ENCODE measurements at places on chromosomes 4 and X.

GRCh38 chr4:23368081-23368697 is 521.7 kb downstream of the PPARGC1A start:
- no peaks in the 10 kb centered on the region for H3K27me3 ChIP-seq
- H3K27ac ChIP-seq, result peak overlapping the region; percentile 75
- no peaks in the 10 kb centered on the region for H3K36me3 ChIP-seq
- peaks cover 26% of the 10 kb centered on the region for H3K4me1 ChIP-seq
- no peak overlapping the region for H3K4me3 ChIP-seq

GRCh38 chr4:48693856-48694574 is 86.1 kb downstream of the FRYL start:
- no peak for DNase-seq
- H3K4me1 ChIP-seq, result peaks cover 30% of the 10 kb centered on the region
- no peaks in the 10 kb centered on the region for H3K36me3 ChIP-seq

- no peaks in the 10 kb centered on the region for H3K36me3 ChIP-seq
- DNase-seq, result no peak
- H3K27ac ChIP-seq, result peak overlapping the region; percentile 21
Measured at GRCh38 chr4:99614491-99614890, 39.9 kb downstream of the MTTP start.

GRCh38 chrX:3312109-3312508 is 34.3 kb downstream of the MXRA5 start:
- no peak overlapping the region for H3K27ac ChIP-seq
- no peak overlapping the region for H3K4me3 ChIP-seq
- no peak for DNase-seq
- H3K27me3 ChIP-seq, result no peaks in the 10 kb centered on the region
- no peaks in the 10 kb centered on the region for H3K36me3 ChIP-seq

DNA sequence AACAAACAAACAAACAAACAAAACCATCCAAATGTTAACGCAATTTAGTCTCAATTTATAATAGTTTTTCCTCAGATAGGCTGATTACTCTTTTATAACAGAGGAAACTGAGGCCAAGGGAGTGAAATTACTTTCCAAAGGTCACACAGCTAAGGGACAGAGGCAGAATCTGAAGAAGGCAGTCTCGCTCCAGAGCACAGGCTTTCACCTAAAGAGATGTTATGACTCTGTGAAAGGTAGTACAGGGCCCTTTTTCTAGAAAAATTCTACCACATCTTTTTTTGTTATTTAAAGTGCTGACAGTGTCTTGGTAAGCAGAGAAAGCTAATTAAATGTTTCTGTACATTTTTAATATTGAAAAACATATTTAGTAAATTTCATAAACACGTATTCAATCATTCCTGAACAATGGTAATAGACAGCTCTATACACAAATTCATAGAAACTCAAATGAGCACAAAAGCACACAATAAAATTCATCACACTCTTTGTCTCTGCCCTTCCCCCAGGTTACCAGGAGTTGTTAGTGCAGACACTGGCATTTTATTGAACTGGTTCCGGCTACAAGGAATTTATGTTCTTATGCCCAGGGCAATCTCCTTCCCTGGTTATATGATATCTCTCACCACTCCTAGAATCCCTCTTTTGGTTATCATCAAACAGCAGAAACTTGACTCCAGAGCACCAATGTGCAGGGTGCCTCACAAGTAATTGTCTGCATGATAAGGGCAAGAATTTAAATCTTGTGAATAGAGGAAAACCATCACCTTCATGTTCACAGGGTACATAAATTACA is 7.7 kb upstream of the APBB2 start:
- no peak overlapping the region for H3K4me3 ChIP-seq
- no peaks in the 10 kb centered on the region for H3K36me3 ChIP-seq
- H3K27ac ChIP-seq, result no peak overlapping the region
- DNase-seq, result no peak
- H3K27me3 ChIP-seq, result no peaks in the 10 kb centered on the region

GRCh38 chr4:52588097-52588496 is 71.0 kb downstream of the USP46 start:
- H3K4me1 ChIP-seq, result peaks cover 9% of the 10 kb centered on the region
- no peaks in the 10 kb centered on the region for H3K27me3 ChIP-seq
- DNase-seq, result no peak
- H3K27ac ChIP-seq, result no peak overlapping the region

- peaks cover 62% of the 10 kb centered on the region for H3K4me1 ChIP-seq
- DNase-seq, result peak; percentile 62
- H3K36me3 ChIP-seq, result no peaks in the 10 kb centered on the region
- no peaks in the 10 kb centered on the region for H3K27me3 ChIP-seq
Measured at GRCh38 chr4:118994030-118994429, 105.4 kb downstream of the SYNPO2 start.

DNA sequence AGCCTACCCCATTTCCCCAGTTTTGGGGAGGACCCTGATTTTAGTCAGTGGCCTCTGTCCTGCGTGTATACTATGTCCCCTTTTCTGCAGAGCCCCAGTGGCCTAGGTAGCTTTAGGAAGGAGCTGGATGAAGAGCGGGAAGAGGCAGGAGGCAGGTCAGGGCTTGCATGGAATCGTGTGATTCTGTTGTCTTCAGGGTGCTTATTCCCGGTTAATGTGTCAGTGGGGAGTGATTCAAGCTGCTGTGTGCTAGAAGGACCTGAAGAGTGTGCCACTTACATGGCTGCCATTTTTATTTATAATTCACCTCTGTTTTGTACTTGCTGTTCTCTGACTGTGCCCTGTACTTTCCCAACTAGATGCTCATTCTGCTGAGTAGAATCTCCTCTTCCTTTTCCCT is 127.3 kb upstream of the AMOT start:
- DNase-seq, result no peak
- H3K27ac ChIP-seq, result no peak overlapping the region
- peaks cover 21% of the 10 kb centered on the region for H3K27me3 ChIP-seq
- no peaks in the 10 kb centered on the region for H3K4me1 ChIP-seq
- no peak overlapping the region for H3K4me3 ChIP-seq
- no peaks in the 10 kb centered on the region for H3K36me3 ChIP-seq

DNA sequence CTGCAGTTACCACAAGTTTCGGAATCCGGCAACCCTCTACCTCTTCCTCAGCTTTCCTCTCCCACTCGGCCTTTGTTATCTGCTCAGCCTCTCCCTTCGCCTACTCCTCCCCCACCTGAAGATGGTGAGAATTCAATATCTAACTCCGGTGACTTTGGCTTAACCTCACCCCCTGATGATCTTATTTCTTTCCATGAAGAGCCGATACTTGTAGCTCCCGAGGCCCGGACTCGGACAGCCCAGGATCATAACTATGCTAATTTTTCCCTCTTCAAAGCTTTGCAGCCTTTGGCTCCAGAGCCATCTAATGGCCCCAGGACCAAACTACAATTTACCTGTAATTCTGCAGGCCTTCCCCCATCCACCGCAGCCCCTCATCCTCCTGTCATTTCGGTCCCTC is 32.0 kb upstream of the MGST2 start:
- H3K27me3 ChIP-seq, result no peaks in the 10 kb centered on the region
- H3K36me3 ChIP-seq, result no peaks in the 10 kb centered on the region
- peak overlapping the region; percentile 25 for H3K4me3 ChIP-seq
- H3K27ac ChIP-seq, result no peak overlapping the region

GRCh38 chr4:185115827-185116232 is 27.2 kb upstream of the SLC25A4 start:
- peaks cover 45% of the 10 kb centered on the region for H3K4me1 ChIP-seq
- H3K27ac ChIP-seq, result peak overlapping the region; percentile 21
- H3K36me3 ChIP-seq, result no peaks in the 10 kb centered on the region
- no peak overlapping the region for H3K4me3 ChIP-seq
- H3K27me3 ChIP-seq, result no peaks in the 10 kb centered on the region
- peak; percentile 65 for DNase-seq

DNA sequence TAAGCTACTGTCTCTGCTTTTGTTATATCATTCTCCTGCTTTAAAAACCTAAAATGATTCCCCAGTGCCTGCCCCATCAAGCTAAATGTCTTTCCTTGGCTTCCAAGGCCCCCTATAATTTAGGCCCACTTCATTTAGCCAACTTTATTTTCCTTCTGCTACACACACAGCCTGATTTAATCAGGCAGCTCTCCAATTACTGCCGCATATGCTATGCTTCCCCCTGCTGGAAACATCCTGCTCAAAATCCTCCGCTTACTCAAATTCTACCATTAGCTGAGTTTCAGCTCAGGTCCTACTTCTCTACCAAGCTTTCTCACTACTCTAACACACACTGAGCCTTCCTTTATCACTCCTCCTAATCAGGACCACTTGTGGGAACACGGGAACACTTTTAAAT is 17.0 kb downstream of the LAMP2 start:
- no peak overlapping the region for H3K4me3 ChIP-seq
- H3K36me3 ChIP-seq, result peaks cover 26% of the 10 kb centered on the region
- DNase-seq, result no peak
- H3K27ac ChIP-seq, result peak overlapping the region; percentile 56

DNA sequence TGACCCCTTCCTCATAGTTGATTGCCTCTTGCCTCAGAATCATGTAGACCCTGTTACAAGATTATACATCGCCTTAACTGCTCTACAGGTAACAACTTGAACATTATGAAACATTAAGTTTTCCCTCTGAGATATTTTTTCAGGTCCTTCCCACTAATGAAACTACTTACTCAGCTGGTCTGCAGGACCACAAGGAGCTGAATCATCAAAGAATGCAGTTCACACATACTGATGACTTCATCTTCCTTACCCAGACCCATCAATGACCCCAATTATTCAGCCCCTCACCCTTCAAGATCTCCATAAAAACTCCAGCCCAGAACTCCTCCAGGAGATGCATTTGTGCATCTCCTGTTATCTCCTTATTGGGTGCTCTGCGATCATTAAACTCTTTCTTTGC is 720.9 kb downstream of the RAPGEF2 start:
- no peak overlapping the region for H3K27ac ChIP-seq
- H3K36me3 ChIP-seq, result no peaks in the 10 kb centered on the region
- DNase-seq, result no peak
- H3K4me3 ChIP-seq, result no peak overlapping the region
- no peaks in the 10 kb centered on the region for H3K4me1 ChIP-seq

- peaks cover 17% of the 10 kb centered on the region for H3K4me1 ChIP-seq
- no peaks in the 10 kb centered on the region for H3K36me3 ChIP-seq
- no peaks in the 10 kb centered on the region for H3K27me3 ChIP-seq
- H3K4me3 ChIP-seq, result no peak overlapping the region
- no peak overlapping the region for H3K27ac ChIP-seq
Measured at GRCh38 chr4:26400132-26400531, 79.3 kb downstream of the RBPJ start.

GRCh38 chrX:87338510-87338909 is 179.1 kb upstream of the KLHL4 start:
- no peak for DNase-seq
- H3K4me3 ChIP-seq, result no peak overlapping the region
- H3K36me3 ChIP-seq, result no peaks in the 10 kb centered on the region
- no peaks in the 10 kb centered on the region for H3K27me3 ChIP-seq
- H3K4me1 ChIP-seq, result no peaks in the 10 kb centered on the region

DNA sequence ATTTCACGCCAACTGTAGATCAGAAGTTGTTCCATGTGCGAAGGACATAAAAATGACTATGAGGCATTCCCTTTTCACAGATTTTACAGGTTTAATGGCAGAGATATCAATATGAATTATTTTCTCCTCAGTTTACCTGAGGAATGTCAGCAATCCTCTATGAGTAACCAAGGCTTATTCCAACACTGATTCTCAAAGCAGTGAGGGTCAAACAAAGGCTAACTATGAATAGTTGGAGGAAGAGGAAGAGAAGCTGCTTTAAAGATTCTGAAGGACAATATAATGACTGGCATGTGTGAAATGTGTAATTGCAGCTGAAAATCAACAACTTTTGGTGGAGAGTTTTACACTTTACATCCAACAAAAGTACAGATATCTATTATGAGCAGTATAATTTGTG is 29.1 kb downstream of the NAF1 start:
- no peaks in the 10 kb centered on the region for H3K4me1 ChIP-seq
- no peaks in the 10 kb centered on the region for H3K36me3 ChIP-seq
- DNase-seq, result no peak
- no peak overlapping the region for H3K27ac ChIP-seq

- no peaks in the 10 kb centered on the region for H3K36me3 ChIP-seq
- no peaks in the 10 kb centered on the region for H3K4me1 ChIP-seq
- peak overlapping the region; percentile 70 for H3K27ac ChIP-seq
- H3K27me3 ChIP-seq, result no peaks in the 10 kb centered on the region
- DNase-seq, result no peak
- H3K4me3 ChIP-seq, result no peak overlapping the region
Measured at GRCh38 chrX:112931900-112932299, 91.3 kb upstream of the AMOT start.

- DNase-seq, result no peak
- H3K4me3 ChIP-seq, result no peak overlapping the region
- no peaks in the 10 kb centered on the region for H3K36me3 ChIP-seq
- H3K27ac ChIP-seq, result no peak overlapping the region
- H3K27me3 ChIP-seq, result no peaks in the 10 kb centered on the region
Measured at GRCh38 chr4:95729596-95729995, 110.3 kb upstream of the PDHA2 start.

DNA sequence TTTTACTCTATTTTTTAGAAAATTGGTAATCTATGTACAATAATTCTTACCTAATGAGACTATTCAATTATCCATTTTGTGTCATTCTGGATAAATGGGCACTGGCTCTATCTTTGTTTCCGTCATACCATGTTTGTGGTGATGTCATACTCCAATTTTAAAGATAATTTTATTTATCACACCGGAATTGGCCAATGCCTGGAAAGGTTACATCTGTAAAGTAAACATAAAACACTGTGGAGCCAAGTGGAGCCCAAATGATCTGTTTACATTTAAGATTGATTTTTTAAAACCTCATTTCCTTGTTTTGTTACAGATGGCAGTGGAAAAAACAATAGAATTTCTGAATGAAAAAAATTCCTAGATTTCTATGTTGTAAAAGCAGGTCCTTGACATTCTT is 120.2 kb upstream of the GPRIN3 start:
- H3K4me3 ChIP-seq, result no peak overlapping the region
- no peaks in the 10 kb centered on the region for H3K27me3 ChIP-seq

DNA sequence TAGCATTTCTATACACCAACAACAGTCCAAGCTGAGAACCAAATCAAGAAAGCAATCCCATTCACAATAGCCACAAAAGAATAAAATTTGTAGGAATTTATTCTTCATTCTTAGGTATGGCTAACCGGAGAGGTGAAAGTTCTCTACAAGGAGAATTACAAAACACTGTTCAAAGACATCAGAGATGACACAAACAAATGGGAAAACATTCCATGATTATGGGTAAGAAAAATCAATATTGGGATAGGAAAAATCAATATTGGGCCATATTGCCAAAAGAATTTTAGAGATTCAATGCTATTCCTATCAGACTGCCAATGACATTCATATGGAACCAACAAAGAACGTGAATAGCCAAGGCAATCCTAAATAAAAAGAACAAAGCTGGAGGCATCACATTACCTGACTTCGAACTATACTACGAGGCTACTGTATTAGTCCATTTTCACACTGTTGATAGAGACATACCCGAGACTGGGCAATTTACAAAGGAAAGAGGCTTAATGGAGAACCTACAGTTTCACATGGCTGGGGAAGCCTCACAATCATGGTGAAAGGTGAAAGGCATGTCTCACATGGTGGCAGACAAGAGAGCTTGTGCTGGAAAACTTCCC is 49.1 kb downstream of the NCAPG start:
- H3K36me3 ChIP-seq, result no peaks in the 10 kb centered on the region
- no peak overlapping the region for H3K27ac ChIP-seq

Measured in psoas muscle (tissue), 8 donors.